DMS79 (cell line): ENCODE measurements at places on chromosomes 13 and 19.
A peak's percentile ranks its signal among the peaks of the same experiment; 100 is the strongest.

DNA sequence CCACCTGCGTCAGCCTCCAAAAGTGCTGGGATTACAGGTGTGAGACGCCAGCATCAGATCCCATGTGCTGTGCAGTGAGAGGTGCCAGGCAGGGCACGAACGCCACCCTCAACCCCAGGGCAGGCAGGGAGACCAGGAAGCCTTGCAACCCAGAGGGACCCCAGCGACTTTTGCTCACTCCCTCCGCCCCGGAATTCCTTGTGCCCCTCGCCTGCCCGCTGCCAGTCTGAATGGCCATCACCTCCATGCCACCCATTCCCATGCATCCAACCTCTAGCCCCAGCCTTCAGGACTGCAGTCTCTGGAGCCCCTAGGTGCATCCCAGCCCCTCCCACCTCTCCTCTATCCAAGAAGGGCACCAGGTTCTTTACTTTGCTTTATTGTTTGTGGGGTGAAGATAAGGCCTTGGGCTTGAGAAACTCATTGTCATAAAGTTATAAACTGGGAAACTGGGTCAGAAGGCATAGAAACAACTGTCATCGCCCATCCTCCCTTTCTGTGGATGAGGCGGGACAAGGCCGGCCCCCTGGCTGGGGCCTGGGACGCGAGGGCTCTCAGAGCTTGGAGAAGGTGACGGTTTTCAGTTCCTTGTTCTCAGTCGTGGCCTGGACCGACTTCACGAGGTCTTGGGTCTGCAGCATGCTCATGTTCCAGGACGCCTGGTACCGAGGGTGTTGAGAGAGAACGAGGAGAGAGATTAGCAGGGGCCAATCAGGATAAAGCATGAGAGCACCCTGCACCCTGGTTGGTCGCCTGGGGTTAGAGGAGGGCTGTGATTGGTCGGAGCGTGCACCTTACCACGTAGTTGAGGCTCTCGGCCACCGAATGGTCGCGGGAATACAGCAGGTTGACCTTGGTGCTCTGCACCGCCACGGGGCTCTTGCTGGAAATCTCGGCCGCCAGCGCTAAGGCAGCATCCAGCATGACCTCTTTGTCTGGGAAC is 2.6 kb upstream of the LGALS4 start:
- no peak for DNase-seq

GRCh38 chr19:38093587-38093986 is 130.4 kb downstream of the DPF1 start:
- peak; percentile 34 for DNase-seq

DNA sequence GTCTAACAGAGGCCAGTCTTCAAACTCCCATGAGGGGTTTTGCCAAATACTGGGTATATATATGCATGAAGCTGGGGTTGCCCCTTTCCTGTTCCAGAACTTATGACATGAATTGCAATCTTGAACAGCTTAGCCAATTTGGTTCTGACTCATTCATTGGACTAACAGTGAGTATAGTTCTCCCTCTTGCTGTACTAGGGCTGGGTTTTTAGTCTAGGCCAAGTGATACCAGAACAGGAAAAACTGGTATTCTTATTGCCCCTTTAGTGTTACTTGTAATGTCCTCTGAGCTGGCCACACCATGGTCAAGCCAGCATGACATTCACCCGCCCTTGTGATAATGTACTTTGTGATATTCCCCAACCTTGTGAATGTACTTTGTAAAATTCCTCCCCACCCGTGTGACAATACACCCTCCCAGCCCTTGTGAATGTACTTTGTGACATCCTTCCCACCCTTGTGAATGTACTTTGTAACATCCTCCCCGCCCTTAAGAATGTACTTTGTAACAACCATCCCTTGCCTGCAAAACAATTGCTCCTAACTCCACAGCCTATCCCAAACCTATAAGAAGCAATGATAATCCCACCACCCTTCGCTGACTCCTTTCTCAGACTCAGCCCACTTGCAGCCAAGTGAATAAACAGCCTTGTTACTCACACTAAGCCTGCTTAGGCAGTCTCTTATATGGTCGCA is 26.9 kb downstream of the ZNF846 start:
- DNase-seq, result no peak

DNA sequence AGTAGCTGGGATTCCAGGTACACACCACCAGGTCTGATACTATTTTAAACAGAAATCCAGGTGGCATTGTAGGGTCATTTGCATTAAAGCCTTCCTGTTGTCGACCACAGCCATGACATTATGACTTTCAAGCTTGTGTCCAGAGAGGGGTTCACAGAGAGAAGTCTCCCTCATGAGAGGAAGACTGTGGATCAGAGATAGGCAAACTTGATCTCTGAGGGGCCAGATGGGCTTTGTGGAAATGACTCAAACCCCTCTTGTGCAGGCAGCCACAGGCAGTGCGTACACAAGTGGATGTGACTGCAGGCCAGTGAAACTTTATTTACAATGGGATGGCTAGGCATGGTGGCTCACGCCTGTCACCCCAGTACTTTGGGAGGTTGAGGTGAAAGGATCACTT is 27.8 kb upstream of the F2RL3 start:
- DNase-seq, result no peak
